Suppressor macrophage (primary cell): ENCODE measurements at places on chromosomes 2 and 18.

- peak; percentile 27 for DNase-seq
Observed at GRCh38 chr18:79519751-79520477, 124.2 kb downstream of the NFATC1 start.

GRCh38 chr2:176581557-176582165 is 312.4 kb downstream of the MTX2 start:
- no peak for DNase-seq

DNA sequence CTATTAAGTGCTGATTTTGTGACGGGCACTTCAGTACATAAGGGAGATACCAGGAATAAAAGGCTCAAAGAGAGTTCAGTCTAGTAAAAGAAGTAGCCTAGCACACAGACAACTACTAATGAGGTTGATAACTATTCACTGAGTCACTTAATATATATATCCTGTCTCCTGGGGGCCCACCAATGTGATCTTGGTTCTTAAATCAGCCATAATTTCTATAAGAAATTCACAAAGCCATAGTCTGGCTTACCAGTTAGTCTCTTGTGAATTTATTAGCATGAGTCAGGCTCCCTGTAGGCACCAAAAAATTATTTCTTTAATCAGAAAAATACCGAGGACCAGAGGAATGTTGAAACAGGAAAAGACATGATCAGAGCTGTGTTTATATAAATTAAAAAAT is 10.4 kb downstream of the KCNE4 start:
- no peak for DNase-seq

- no peak for DNase-seq
Observed at GRCh38 chr2:72710418-72711152, 115.2 kb downstream of the EXOC6B start.

DNA sequence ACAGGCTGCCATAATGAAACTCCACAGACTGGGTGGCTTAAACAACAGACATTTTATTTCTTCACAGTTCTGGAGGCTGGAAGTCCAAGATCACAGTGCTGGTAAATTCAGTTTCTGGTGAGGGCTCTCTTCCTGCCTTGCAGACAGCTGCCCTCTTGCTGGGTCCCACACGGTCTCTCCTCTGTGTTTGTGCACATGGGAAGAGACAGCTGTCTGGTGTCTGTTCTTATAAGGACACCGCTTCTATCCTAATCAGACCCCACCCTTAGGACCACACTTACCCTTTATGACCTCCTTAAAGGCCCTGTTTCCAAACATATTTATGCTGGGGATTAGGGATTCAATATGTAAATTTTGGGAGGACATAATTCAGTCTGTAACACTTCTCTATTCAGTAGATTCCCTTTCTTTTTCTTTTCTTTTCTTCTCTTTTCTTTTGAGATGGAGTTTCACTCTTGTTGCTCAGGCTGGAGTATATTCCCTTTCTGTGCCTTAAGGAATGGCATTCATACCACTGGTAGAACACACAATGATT is 18.9 kb downstream of the CTIF start:
- no peak for DNase-seq

GRCh38 chr2:20061476-20061875 is 10.0 kb upstream of the LAPTM4A start:
- DNase-seq: no peak

DNA sequence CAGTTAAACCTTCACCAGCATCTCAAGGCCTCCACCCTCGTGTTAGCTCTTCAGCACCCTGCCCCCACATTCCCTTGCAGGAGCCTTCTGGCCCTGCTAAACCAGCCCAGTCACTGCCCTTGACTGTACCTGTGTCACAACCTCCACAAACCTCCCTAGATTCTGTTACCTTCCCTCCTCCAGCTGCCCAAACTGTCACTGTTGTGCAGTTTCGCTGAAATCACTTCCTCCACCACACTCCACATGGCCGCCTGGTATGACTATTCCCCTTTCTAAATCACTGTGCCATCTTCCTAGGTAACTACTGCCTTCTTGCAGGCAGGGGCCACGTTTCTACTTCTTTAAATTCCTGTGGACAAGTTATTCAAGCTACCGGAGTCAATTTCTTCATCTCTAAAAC is 160.2 kb downstream of the GALNT14 start:
- DNase-seq: no peak

GRCh38 chr2:236814593-236814992 is 245.0 kb downstream of the ACKR3 start:
- no peak for DNase-seq

GRCh38 chr18:8943900-8944870 is 158.3 kb upstream of the NDUFV2 start:
- DNase-seq: peak; percentile 59

DNA sequence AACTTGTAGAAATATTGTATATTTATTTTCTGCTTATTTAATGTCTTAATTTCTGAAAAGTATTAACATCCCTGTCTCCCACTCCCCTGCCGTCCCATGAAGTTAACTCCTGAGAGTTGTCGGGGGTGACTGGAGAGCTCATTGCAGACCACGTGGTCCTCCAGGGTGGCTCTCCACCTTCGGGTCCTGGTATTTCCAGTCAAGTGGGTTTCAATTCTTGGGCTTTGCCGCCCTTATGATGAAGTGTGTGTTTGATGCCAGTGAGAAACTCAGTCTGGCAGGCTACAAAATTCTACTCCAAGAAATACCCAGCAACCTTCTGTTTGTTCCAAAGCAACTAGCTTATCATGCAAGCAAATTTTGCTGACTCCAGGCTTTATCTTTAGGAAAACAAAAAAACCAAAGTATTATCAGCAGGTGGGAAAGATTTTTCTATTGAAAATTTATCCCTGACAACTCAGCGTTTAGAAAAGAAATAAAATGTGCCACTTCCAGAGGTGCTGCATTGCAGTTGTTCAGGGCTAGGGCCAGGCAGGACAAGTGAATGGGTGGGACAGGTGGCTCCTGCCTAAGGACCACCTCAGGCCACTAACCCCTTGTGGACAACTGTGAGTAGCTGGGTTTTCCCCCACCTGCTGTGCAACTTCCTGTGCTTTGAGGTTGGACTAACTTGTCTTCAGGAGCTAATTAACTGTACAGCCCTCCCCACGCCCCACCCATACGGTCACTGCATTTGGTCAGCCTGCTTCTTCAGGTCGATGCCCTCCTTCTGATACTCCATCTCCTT is 46.6 kb downstream of the BCL2L11 start:
- no peak for DNase-seq

DNA sequence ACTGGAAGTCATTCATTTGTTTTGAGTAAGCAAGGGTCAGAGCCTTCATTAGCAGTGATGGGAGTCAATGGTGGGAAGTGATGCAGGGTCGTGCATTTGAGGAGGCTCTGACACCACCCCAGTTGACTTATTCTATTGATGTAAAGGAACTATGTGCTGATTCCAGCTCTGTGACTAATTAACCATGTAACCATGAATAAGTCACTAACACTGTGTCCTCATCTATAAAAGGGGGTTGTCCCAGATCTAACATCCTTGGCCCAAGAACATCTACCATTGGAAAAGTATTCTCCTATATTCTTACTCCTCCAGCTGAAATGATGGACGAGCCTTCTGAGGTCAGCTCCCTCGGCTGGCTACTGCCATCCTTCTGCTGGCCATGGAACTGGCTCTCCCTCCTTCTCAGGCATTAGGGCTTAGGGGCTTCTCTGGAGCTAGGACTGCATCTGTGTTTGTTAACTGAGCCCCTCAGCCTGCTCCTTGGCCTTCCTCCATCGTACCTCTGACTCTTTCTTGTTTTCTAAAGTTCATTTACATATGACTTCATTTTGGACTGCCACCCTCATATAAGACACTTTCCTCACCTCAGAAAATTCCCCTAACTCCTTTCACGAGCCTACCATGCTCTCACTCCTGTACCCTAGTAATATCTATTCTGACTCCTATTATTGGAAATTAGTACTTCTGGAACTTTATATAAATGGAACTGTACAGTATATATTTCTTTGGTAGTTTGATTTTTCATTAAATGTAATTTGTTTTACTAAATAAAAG is 115.5 kb downstream of the KCTD1 start:
- DNase-seq: no peak

- DNase-seq: peak; percentile 1
Observed at GRCh38 chr18:57209713-57210106, 62.8 kb downstream of the BOD1L2 start.

- peak; percentile 38 for DNase-seq
Observed at GRCh38 chr2:195662138-195662537, 5.1 kb downstream of the SLC39A10 start.

- no peak for DNase-seq
Observed at GRCh38 chr2:240259201-240259923, 118.9 kb upstream of the OTOS start.

DNA sequence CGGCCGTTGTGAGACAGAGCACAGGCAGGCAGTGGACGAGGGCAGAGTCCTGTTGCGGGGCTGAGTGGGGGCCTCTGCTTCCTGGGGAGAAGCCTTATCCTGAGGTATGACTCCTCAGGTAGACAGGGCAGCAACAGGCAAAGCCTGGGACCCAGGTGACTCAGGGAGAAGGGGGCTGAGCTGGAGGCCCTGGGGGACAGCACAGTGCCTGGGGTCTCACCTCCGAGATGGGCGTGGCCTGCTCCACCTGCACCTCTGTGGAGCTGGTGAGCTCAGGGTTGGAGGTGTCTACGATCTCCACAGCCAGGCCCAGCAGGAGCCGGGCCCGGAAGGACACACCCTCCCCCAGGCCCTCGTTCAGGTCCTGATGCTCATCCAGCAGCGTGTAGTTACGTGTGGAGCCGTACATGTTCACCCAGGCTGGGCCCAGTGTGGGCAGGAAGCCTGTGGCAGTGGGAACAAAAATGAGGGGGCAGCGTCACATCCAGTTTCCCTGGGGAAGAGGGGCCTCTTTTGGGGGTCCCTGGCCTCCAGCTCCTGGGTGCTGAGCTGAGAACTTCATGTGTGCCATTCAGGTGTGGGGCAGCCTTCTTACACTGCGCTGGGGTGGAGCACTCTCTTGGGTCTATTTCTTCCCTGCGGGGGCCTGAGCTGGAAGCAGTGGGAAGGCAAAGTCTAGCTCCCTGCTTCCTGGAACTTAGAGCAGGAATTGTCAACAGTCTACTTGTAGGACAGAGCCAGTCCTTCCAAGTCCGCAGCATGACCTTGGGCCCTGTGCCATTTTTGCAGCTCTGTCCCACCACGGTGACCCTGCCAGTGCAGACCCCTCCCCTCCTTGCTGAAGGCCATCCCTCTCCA is 2.9 kb upstream of the OTOF start:
- DNase-seq: no peak

DNA sequence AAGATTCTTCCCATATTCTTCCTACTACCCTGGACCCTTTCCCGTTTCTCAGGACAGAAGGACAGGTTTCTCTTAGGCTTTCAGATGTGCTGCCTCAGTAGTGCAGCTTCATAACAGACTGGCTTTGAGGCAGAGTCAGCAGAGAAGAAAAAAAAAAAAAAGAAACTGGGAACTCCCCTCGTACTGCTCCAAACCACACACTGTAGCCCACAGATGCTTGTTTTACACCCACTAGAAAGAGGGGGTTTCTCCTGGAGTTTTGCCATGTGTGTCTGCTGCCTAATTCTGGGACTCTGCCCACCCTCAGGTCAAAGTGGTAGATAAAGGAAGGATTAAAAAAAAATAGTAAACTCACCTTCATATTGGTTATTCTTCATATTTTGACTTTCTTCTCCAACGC is 95.9 kb downstream of the NCOA1 start:
- no peak for DNase-seq

DNA sequence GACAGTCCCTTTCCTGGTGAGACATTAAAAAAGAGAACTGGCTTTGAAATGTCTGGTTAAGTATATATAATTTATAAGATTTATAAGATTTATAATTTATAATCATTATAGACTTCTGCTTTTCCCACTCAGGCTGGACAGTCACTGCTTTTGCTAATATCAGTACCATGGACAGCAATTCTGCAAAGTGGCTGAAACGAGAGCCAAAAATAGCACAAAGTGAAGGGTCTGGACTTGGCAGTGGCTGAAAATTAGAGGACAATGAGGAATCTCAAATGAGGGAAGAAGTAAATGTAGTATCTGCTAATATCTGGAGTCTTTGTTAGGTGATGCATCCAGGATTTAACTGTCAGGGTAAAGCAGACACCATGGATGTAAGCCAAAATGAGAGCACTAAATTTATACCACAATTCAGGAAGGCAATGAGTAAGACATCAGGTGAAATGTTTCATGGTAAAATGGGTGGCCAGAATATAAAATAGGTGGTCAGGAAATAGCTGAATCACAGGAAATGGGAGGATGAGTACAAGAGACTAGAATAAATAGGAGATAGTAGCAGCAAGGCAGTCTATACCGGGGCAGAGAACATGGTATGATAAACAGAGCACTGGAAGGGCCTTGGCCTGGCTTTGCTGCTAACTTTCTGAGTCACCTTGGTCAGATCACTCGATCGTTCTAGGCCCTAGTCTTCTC is 39.6 kb upstream of the BOD1L2 start:
- peak; percentile 53 for DNase-seq

- DNase-seq: no peak
Observed at GRCh38 chr18:48194591-48195181, 214.5 kb downstream of the ZBTB7C start.

DNA sequence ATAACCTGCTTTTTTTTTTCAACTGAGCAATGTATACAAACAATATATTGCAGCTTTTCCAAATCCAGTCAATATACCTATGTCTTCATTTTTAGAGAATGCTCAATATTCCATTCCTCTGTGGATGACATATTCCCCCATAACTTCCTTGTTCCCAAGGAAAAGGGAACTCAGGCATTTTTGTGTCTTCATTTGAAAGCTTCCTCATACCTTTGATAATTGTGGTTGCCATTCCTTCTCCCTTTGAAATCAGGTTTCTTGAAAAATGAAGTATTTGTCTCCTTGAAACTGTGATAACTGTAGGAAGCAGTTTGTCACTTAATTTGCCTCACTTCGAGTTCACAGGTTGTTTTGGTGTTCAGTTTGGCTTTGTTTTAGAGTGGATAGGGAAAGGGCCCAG is 13.5 kb downstream of the ELAC1 start:
- peak; percentile 35 for DNase-seq

GRCh38 chr2:229104025-229104424 is 167.1 kb downstream of the PID1 start:
- DNase-seq: no peak

- no peak for DNase-seq
Observed at GRCh38 chr18:9992300-9992972, 78.6 kb downstream of the VAPA start.

DNA sequence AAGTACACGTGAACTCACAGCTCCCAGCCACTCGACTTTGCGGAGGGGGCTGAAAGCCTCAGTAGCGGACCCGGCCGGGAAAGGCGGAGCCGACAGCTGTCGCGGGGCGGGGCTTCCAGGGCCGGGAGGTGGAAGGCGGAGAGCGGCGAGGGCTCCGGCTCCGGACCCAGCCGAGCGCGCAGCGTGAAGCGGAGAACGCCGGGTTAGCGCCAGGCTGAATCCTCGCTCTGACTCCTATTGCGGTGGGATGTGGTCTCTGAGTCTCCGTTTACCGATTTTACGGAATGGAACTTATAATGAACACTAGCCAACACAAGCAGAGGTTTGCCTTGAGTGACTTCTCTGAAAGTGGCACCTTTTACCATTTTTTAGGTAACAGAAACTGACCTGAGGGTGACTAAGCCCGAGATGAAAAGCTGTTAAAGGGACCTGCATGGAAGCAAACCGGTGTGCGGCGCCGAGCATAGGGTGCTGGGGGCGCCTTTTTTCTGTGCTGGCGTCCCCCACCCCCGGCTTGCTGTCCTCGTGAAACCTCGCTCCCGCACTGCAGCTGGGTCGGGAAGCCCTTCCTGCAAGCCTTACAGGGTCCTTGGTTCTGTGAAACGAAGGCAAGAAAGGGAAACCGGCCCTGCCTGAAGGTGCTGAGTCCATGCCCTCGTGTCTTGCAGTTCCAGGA is 72.9 kb downstream of the EN1 start:
- DNase-seq: no peak
